ENCODE measurements at places on chromosomes 5 and 9.

DNA sequence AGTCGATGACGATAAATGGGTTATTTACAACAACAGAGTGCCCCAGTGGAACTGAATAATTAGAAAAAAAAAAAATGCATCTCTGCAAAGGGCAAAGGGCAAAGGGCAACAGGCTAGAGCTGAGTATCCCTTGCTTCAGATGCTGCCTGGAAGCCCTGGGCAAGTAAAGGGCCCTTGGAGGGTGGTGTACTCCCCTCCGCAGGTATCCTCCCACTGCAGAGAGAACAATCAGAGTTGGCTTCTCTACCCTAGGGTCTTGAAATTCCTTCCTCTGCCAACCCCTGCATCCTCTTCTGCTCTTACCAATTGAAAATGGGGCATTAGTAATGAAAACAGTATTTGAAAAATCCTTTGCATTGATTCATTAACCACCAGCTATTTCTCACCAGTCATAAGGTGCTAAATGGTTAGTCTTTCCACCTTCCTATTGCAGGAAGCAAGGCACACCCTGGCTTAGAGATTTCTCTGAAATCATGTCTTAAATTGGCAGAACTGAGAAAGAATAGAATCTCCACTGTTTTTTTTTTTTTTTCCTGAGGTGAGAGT lies 122.6 kb downstream of the SEMA6A start:
- DNase-seq = no peak

DNA sequence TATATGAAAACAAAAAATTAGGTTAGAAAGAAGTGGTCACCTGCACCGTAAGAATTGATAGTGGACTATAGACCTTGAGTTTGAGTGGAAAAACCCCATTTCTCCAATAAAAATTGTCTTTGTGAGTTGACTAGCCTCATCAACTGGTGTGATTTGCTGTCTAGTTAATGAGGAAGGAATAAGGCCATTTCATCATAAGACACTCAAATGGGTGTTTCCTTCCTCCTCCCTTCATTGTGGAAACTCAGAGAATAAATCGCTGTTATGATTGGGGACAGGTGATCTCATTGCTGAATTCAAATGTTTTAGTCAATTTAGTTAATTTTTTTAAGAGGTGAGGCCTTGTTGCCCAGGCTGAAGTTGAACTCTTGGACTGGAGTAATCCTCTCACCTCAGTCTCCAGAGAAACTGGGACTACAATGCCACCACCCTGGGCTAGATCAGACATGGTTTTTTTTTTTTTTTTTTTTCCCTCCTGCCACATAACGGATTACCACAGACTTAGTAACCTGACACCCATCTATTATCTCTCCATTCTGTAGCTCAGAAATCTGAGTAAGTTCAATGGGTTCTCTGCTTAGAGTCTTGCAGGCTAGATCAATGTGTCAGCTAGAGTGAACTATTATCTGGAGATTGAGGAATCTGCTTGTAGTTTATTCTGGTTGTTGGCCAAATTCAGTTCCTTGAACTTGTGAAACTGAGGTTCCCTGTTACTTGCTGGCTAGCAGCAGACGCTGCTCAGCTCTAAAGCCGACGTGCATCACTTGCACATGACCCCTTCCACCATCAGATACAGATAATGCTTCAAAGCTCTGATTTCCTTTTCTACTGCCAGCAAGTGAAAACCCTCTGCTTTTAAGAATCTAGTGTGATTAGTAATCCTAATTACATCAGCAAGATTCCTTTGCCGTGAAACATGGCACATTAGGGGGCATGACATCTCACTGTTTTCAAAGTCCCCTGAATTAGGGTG lies 663.8 kb upstream of the CDH9 start:
- DNase-seq = no peak

DNA sequence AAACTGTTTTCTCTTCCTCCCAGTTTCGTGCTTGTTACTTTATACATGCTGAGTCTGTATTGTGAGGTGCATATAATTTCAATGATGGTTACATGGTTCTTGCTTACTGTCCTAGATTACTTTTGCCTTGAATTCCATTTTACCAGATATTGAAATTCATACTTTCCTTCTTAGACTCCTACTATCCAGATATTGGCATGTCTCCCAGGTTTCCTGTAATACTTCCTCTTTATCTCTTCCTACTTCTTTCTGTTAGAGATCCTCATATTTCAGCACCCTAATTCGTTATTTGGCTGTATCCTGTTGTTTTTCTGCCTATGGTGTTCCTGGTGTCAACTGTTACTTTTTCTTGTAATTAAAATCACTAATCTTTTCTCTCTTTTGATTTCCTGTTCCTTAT lies 522.1 kb downstream of the CCDC171 start:
- DNase-seq = no peak

DNA sequence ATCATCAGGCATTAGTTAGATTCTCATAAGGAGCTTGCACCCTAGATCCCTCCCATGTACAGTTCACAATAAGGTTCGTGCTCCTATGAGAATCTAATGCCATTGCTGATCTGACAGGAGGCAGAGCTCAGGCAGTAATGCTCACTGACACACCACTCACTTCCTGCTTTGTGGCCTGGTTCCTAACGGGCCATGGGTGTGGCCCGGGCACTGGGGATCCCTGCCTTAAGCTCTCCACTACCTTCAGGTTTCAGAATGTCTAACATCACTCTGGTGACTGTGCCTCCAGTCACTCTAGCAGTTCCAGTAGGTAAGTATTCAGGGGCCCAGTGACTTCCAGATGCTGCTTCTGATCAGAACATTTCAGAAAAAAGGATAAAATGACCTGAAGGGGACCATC lies 152.4 kb downstream of the LRRC70 start:
- no peak for DNase-seq

GRCh38 chr9:75169623-75170022 lies 81.3 kb downstream of the OSTF1 start:
- no peak for DNase-seq

DNA sequence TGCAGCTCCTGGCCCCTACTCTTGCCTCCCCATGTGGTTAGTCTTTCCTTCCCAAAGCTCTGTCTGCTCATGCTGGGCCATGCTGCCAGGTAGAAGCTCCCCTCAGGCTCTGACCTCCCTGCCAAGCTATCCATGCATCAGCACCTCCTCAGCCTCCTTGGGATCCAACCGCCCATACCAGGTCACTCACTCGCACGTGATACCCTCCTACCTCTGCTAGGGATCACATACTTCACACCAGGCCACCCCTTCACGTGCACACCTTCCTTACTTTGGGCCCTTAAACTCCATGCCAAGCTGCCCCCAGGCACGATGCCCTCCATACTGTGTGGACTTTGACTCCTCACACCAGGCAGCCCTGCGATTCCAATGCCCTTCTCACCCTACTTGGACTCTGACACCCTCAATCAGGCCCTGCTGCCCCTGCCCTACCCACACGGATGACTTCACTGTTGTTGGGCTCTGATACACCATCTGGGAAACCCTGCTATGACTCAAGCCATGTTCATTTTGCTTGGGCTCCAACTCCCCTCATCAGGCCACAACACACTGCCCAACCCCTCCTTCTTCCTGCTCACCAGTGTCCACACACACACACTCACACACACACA lies 34.1 kb downstream of the ZNF483 start:
- DNase-seq = no peak

GRCh38 chr5:132754947-132755346 lies 7.7 kb downstream of the CCNI2 start:
- no peak for DNase-seq

DNA sequence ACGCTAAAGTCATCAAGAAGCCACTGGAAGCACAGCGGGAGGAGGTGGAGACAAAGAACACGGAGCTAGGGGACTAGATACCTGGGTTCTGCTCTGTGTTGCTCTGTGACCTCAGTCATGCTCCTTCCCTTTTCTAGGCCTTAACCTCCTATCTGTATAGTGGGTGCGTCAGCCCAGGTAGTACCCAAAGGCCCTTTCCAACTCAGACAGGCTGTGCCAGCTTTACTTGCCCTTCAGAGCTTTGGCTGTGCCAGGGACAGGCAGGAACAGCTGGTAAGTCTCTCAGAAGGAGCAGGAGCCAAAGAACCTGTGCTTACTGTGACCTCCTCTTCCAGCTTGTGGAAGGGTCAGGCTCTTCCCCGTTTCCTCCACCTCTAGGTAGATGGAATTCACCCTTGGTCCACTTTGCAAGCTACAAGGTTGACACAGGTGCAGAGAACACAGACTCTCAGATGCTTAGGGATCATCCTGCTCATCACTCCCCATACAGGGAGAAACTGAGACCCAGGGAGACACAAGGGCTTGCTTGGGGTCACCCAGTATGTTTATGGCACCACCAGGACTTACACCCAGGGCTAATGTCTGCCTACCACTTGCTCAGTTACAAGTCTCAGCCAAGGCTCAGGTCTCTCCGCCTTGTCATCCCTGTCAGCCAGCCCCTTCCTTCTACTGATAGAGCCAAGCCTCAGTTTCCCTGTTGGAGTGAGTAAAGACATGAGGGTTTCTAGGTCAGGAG lies 1.7 kb downstream of the CCDC69 start:
- DNase-seq = no peak

- no peak for DNase-seq
Observed at GRCh38 chr5:123099514-123100151, 10.6 kb downstream of the PRDM6 start.

- DNase-seq = no peak
Observed at GRCh38 chr5:131394128-131394527, 130.3 kb downstream of the CDC42SE2 start.
